ENCODE measurements at places on chromosomes 3 and 15.

GRCh38 chr3:167886690-167887089 is 151.2 kb downstream of the SERPINI1 start:
- no peak for DNase-seq

DNA sequence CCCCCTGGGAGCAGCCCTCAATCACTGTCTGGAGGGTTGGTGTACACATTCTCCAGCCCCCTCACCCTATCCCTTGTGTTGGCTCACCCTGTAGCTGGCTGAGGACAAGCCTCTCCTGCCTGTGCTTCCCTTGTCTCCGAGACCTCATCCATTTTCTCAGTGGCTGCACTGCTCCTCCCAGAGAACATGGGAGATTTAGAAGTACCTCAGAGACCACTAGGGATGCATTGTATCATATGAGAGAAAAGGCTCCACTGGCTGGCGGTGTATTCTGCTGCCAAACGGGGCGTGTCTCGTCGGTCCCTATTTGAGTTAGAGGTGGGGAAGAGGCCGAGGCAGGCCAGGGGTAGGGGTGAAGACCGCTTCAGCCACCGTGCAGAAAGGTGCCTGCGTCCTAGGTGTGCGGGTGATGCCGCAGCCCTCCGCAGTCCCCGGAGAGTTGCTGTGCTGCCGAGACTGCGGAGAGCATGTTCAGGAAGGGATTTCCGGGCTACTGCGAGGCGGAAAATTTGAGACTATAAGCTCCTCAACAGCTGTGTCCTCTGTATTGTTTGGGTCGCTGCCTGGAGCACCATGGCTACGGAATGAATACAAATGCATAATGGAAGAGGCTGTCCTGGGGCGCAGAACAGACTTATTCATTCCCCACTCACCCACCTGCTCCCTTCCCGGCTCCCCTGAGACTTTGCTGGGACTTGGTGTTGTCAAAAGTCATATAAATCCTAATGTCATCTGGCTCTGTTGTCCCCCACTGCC is 43.8 kb downstream of the SPSB4 start:
- no peak for DNase-seq

GRCh38 chr3:116444819-116445310 is 422 bp downstream of the LSAMP start:
- DNase-seq = no peak

DNA sequence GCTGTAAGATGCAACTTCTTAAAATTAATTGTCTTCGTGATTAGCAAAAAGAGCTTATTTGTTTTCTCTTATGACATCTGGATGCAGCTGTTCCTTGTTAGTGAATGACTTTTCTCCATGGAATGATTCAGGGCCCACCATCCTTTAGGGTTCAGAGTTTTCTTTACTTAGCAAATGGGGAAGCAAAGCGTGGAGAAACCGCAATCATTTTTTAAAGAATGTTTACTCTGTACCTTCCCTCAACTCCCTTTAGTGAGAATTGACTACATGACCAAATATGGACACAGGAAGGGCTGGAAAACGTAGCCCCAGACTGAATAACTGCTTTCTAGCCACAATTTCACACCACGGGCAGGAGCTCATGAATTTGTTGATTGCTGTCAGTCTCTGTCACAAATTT is 130.1 kb downstream of the EDEM1 start:
- DNase-seq = no peak

DNA sequence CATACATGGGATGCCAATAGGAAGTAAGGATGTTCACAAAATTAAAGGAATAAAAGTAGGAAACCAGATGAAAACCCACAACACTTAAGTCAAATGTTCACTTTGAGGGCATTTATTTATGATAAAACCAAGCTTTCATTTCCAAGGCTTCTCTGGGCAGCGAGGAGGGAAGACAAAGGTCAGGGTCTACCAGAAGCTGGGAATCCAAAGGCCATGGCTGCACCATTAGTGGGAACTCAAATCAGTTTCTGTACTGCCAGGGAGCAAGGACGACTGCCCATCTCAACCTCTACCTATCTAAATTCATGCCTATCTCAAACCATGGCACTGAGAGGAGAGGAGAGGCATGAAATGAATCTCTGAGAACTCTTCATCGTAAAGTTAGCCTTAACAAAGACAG is 22.6 kb downstream of the PBRM1 start:
- no peak for DNase-seq

GRCh38 chr15:65286069-65286703 is 497 bp downstream of the PARP16 start:
- DNase-seq = no peak

- DNase-seq = no peak
Measured at GRCh38 chr3:182802413-182803390, 9.4 kb downstream of the ATP11B start.
